ENCODE measurements at places on chromosomes 1 and 21.

DNA sequence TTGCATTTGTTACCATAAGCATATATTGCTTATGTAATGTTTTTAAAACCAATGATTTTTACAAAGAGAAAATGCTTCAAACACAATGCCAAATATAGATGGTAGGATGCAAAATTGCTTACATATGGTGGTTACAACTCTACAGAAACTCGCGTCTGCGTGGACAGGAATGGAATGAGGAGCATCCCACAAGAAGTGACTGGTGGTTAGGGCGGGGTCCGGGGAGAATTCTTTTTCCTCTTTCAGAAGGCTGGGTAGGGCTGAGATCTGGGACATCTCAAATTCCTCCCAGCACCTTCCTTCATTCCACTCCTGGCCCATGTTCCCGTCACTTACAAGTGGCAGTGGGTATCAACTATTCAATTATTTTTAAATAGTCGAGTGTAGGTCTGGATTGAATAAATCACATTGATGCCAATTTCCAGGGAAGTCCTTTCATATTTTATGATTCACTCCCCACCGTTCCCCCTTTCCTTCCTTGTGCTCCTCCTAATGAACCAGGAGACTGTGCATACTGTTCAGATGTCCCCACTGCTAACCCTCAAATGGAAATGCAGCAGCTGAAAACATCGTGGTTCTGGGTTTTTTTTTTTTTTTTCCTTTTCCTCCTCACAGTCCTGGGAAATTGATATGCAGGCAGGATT, 174.5 kb upstream of the POU3F1 start:
- peak; percentile 94 for DNase-seq

DNA sequence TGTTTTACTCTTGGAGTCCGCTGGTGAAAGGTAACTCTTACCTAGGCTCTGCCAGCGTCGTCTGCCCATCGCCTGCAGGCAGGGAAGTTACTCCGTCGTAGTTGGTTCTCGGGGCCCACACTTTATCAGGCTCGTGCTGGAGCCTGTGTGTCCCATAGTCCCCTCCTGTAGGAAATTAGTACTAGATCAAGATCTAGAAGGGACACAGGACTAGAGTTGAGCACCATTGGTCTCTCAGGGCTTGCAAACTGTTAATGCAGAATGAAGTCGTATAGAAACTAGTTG, 940 bp downstream of the SRRM1 start:
- DNase-seq = no peak

- peak; percentile 83 for DNase-seq
Observed at GRCh38 chr1:94725566-94725965, 94.6 kb upstream of the SLC44A3 start.

GRCh38 chr1:3776231-3776961, 3.8 kb downstream of the SMIM1 start:
- no peak for DNase-seq

GRCh38 chr1:192869308-192869940, 60.6 kb downstream of the RGS2 start:
- DNase-seq = no peak

GRCh38 chr1:5891736-5892135, 100.5 kb downstream of the NPHP4 start:
- peak; percentile 20 for DNase-seq

GRCh38 chr21:43352568-43353281, 74.2 kb downstream of the SIK1 start:
- peak; percentile 32 for DNase-seq

- DNase-seq = no peak
Observed at GRCh38 chr1:204337583-204337982, 22.1 kb downstream of the PLEKHA6 start.

- DNase-seq = no peak
Observed at GRCh38 chr1:19327301-19327700, 15.2 kb downstream of the SLC66A1 start.

- peak; percentile 41 for DNase-seq
Observed at GRCh38 chr1:202005958-202006357, 4.4 kb upstream of the ELF3 start.

- peak; percentile 14 for DNase-seq
Observed at GRCh38 chr1:234214129-234214910, 158.9 kb upstream of the COA6 start.

- no peak for DNase-seq
Observed at GRCh38 chr1:146019231-146020057, 2.1 kb downstream of the HJV start.

DNA sequence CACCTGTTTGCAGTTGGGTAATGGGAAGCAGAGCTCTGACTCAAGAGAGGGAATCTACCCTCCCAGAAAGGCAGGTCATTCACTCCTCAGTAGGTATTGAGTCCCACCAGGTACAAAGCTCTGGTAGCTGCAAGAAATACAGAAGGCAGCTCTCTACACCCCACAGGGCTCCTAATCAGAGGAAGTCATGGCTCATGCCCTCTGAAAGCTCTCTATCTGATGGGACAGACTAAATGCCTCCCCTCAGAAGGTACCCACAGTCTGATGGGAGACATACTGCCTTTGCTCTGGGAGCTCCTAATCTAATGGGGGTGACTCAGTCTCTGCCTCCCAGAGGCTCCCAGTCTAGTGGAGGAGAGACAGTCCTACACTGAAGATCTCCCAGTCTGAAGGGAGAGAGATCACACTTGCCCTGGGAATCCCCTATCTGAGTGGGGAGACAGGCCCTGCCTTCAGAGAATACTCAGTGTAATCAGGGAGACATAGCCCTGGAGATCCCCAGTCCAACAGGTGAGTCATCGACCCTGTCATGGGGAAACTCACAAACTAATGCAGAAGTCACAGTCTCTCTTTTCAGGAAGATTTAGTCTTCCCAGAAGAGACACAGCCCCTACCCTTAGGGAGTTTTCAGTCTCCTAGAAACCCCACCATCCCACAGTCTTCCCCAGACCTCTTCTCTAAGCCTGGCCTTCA, 23.7 kb downstream of the CAMK1G start:
- DNase-seq = peak; percentile 37

- DNase-seq = no peak
Observed at GRCh38 chr21:16460936-16461335, 731.2 kb downstream of the USP25 start.

- no peak for DNase-seq
Observed at GRCh38 chr1:105934806-105935205, 1121.7 kb upstream of the PRMT6 start.

DNA sequence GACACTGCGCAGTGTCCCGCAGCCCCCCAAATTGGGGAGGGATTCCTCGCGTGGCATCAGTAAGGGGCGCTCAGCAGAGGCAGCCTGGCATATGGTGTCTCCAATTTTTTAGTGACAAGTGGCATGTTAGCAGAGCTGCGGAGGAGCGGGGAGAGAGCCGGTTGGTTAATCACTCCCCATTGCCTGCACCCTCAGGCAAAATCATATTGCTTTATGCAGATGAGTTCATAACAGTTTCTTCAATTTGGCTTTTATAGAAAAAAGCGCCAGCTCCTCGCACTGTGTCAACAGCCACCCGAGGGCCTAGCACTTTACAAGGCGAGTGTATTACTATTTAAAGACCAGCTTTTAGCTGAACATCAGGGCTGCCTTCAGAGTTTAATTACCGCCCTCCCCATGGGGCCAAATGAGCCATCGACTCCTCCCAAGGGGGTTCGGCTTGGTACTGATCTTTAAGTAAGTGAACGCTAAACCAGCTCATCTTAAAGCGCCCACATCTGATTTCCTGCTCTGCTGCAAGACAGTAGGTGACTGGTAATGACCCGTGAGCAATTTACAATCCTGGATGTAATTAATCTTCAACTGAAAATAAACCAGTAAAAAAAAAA, 298.9 kb downstream of the DSCAM start:
- peak; percentile 3 for DNase-seq

DNA sequence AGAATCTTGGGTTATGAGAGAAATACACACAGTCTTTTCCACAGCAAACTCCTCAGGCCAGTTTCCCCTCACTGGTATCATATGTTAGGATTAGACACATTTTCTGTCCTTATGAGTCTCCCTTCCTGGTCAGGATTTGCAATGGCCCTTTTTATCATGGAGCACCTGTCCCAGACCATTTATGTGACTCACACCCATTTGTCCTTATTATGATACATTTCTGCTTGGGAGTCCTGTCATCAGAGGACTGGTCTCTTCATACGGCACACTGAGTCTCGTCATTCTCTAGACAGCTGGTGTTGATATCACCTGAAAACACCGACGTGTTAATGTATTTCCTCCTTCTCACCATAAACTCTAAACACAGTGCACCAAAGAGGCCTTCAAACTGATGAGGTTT, 105.0 kb upstream of the SYT6 start:
- no peak for DNase-seq

- DNase-seq = no peak
Observed at GRCh38 chr1:51607681-51608095, 9.2 kb upstream of the OSBPL9 start.

DNA sequence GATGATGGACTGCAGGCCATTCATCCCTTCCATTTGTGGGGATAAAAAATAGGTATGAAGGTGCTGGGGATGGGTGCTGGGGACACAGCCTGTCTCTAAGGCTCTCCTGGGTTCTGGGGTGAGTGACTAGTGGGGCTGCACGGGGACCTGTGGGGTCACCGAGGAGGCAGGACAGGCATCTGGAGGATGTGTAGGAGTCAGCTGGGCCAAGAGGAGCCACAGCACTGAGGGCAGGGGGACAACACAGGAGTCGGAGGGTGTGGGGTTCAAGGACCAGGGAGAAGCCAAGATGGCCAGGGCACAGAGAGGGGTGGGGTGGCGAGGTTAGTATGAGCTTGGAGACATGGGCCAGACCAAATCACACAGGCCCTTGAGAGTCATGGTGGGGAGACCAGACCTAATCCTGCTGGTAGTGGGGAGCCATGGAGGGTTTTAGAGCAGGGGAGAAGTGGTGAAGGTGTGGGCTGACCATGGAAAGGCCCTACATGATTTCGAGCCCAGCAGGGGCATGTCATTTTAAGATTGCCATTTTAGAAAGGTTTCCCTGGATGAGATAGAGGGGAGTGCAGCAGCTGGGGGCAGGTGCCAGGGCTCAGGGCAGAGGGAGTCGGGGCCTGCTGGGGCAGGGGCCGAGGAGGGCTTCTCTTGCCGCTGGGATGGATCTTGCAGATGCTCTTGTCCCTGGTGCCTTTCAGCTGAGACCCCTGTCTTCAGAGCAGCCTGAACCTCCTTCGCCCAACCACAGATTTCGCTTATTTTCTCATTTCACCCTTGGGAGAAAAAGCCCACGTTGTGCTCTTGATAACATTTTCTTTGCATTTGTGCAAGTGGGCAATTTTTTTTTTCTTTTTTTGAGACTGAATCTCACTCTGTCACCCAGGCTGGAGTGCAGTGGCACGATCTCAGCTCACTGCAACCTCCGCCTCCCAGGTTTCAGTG, 22.7 kb downstream of the SERINC2 start:
- DNase-seq = no peak

- DNase-seq = peak; percentile 23
Observed at GRCh38 chr21:25501996-25502665, 105.2 kb downstream of the MRPL39 start.

GRCh38 chr1:159856576-159856975, 5.9 kb downstream of the VSIG8 start:
- no peak for DNase-seq

DNA sequence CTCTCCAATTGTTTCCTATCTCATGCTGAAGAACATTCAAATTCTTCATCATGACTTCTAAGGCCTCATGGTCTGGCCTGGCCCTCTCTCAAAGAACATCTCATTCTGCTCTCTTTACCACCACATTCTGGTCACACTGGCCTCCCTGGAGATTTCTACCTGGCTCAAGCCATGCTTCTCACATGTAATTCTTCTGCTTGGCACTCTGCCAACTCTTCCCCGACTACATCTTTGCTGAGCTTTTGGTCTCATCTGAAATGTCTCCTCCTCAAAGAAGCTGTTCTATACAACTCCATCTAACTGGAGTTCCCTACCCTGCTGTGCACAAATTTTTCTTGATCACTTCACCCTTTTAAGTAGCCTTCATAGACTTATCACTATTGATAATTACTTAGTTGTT, 1.4 kb upstream of the TBX19 start:
- DNase-seq = no peak

DNA sequence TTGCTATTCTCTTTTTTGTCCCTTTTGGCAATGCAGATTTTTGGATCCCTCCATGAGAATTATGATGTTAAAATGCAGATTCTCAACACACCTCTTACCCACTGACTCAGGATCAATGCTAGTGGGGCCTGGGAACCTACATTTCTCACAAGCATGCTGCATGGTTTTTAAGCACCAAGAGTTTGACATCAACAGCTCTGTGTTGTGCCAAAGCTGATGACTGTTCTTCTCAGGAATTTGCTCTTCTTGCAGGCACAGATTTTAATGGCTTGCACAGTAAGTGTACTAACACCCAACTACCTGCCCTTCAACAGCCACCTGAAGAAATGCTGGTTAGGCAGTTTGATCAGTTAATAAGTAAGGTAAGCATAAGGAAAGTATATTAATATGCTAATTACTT, 468.7 kb downstream of the PTBP2 start:
- peak; percentile 48 for DNase-seq

DNA sequence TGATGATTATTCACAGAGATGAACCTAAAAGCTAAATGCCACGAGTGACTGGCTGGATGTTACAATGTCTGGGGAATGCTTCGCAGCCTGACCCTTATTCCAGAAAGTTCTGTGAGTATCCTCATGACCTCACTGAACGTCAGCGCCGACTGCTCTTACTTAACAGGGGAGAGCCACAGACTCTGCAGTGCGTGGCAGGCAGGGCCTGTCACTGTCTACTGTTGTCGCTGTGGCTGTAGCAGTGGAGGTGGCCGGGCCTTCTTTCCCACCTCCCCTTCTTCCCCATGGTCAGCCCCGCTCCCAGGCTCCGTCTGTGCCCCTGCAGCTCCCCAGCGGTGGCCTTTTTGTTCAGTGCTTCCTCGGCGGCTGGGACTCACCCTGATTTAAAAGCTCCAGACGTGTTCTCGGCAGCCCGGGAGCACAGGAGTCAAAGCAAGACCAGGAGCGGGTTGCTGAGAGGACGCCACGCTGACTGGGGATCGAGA, 52.2 kb upstream of the TARBP1 start:
- DNase-seq = peak; percentile 80

DNA sequence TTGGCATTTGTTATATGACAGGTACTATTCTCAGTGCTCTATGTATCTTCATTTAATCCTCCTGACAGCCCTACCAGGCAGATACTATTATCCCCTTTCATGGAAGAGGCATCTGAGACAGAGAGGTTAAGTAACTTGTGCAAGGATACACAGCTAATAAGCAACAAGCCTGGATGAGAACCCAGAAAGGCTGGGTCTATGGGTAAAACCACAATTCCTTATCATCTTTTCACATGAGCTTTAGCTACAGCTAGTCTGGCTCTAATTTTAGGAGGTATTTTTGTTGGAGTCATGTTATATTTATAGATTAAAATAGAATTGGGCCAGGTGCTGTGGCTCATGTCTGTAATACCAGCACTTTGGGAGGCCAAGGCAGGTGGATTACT, 27.7 kb downstream of the DNTTIP2 start:
- no peak for DNase-seq

GRCh38 chr1:37606481-37607263, 10.9 kb upstream of the GNL2 start:
- DNase-seq = peak; percentile 9

- DNase-seq = no peak
Observed at GRCh38 chr1:117615474-117615873, 9.6 kb downstream of the TENT5C start.

- DNase-seq = no peak
Observed at GRCh38 chr1:192555399-192555798, 20.2 kb upstream of the RGS1 start.

- no peak for DNase-seq
Observed at GRCh38 chr1:65027666-65028358, 61.5 kb upstream of the JAK1 start.

GRCh38 chr1:235703506-235703905, 53.9 kb upstream of the GNG4 start:
- peak; percentile 88 for DNase-seq

- peak; percentile 53 for DNase-seq
Observed at GRCh38 chr1:119147661-119148090, 7.2 kb upstream of the WARS2 start.
